GM18507 (cell line): ENCODE measurements at places on chromosomes 11 and 22.

GRCh38 chr11:73206801-73207200 lies 11.3 kb upstream of the P2RY2 start:
- DNase-seq: no peak

GRCh38 chr11:117546431-117547194 lies 219.0 kb downstream of the CEP164 start:
- DNase-seq: no peak

GRCh38 chr11:28420099-28420498 lies 311.9 kb downstream of the METTL15 start:
- DNase-seq: no peak

DNA sequence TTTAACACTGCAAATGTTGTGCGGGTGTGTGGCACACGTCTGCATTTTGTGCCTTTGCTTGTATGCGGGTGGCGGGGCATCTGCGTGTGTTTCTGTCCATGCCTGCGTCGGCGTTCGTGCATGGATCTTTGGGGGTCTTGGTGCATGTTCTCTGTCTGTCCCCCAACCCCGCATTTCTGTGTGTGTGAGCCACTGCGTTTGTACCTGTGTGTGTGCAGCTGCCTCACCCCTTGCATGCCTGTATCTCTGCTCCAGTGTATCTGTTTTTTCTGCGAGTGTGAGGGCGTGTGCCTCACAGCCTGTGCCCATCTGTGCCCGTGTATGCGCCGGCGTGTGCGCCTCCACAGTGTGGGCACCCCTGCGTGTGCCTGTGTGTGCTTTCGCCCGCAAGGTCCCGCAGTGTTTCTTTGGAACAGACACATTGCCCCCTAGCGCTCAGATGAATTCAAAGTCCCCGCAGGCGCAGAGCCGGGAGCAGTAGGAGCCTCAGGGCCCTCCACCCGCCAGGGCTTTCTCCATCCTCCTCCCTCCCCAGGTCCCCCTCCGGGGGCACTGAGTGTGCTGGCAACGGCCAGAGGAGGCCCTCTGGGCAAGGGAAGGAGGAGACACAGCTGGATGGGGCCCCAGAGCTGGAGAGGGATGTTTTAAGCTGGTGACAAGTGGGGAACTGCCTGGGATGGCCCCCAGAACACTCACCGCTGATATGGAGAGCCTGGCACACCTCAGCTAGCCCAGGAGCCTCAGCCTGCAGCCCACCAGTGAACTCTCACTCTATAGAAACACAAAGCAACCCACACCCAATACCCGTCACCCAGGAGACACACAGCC lies 3.1 kb upstream of the MN1 start:
- peak; percentile 28 for DNase-seq

GRCh38 chr11:12182676-12183541 lies 72.5 kb downstream of the MICAL2 start:
- no peak for DNase-seq
